ENCODE measurements at places on chromosomes 1 and 21.

- no peak for DNase-seq
Measured at GRCh38 chr1:165717918-165718515, 19.7 kb upstream of the ALDH9A1 start.

DNA sequence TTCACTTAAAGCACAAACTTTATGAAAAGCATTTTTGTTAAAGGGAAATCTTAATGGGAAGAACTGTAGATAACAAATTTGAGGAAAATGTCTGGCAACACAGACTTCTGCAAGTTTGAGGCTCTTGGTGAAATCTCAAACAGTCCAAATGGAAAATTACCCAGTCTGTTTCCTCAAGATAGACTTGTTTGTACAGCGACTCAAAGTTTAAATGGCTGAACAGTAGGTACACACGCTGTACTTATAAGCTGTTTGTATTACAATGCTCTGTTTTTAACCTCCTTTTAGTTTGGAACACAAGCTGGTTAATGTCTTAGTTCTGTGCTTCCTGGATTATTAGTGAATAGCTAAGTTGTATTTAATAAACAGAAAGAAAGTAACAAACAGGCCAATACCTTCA lies 217.1 kb downstream of the NFIA start:
- no peak for DNase-seq

DNA sequence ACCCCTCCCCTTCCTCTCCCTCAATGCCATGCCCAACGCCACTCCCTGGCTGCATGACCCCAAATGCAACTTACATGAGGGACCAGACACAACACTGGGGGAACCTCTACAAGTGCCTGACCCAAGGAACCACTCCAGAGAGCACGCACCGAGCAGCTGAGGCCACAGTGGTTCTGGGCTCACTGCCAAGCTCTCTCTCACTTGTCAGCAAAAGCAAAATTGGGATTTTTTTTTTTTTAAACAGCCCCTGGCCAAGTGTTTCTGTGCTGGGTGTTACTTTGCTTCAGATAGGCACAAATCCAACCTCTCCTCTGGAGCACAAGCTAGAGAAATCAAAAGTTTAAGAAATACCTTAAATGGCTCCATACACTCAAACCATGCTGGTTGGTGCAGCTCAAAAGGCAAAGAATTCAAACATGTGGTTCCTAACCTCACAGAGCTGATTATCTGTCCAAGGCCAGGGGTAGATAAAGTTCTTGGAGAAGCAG lies 363.0 kb downstream of the SETD4 start:
- no peak for DNase-seq

- DNase-seq, result no peak
Measured at GRCh38 chr1:244548558-244549115, 87.6 kb downstream of the CATSPERE start.

DNA sequence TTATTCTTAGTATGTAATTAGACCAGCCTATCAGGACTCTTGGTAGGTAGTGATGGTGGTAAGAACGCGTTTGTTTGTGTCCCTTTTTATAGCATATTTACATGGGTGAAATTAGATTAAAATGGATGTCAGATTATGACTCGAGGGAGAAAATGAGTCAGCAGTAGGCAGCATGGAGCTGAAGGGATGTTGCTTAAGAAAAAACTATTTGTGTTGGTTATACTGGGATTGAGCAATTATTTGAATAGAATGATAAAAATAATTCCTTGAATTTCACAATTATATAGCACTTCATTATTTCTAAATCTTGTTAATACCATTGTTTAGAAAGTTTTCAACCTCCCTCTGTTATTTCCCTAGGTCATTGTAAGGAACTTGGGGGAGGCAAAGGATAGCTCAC lies 348.8 kb downstream of the RYR2 start:
- DNase-seq, result no peak

DNA sequence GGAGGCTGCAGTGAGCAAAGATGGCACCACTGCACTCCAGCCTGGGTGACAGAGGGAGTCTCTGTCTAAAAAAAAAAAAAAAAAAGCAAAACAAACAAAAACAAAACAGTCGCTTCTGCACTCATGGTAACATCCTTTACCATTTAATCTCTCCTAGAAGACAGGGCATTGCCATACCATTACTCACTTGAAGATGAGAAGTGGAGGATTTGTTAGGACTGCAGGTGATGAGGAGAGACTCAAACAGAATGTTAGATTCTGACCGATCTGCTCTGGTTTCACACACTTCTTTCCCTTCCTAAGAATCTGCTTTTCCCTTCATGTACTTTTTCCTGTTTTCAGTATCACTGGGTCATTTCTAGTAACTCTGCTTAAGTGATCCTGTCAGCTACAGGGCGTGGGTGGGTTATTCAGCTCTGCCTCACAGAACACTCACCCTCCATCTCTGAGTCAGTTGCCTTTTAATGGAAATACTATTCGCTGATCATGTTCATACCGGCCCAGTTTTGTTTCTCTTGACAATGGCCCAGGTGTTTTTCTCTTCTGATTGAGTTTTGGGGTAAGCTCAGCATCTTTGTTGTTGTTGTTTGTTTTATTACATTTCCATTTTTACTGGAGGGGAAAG lies 148.0 kb upstream of the ERG start:
- no peak for DNase-seq

DNA sequence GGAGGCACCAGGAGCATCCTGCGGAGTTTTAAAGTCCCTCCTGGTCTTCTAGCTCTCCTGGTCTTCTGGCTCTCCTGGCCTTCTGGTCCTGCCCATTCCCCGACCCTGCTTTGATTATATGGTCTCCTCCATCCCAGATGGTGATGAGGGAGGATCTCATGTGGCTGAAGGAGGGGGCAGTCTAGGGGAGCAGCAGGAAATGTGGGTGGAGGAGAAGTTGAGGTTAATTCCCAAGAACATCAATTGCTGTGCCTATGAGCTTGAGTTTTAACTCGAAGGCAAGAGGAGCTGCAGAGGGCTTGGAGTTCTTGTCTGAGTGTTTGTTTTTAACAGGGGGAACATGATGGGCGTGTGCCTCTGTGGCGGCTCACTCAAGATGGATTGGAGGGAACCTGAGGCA lies 408.8 kb downstream of the MATN1 start:
- DNase-seq, result no peak

DNA sequence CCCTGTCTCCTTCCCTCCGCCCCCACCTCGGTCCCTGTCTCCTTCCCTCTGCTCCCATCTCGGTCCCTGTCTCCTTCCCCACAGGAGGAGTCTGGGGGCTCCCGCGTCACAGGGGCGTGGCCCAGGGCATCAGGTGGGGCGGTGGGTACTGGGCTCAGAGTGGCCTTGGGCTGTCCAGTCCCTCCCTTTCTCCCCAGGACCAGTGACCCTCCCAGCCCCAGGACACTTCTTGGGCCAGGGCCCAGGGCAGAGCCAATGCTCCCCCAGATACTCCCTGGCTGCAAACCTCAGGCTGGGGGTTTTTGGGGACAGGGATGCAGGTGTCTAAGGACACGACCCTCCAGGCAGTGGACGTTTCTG lies 6.8 kb upstream of the RNF223 start:
- no peak for DNase-seq

GRCh38 chr1:87150143-87150542 lies 178.5 kb upstream of the LMO4 start:
- DNase-seq, result no peak

DNA sequence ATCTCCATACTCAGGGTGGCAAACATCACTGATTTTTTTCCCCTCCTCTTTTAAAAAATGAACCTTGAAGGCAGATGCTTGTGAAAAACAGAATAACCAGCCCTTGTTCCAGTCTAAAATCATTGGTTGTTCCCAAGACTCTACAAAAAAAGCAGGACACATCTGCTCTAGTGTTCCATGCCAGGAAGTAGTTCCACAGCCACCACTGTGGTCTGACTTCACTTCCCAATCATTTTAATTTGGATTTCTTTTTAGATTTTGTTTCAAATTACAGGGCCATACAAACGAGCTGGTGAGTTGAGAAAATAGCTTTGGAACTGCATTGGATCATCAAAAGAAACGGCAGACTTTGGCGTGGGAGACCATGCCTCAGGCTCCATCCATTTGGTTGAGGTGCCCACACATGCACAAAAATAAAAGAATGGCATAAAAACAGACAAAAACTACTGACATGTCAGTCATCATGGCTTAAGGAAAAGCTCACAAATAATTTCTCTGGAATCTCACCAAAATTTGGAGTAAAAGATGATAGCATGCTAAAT lies 210.0 kb downstream of the GABPA start:
- peak; percentile 33 for DNase-seq

- DNase-seq, result no peak
Measured at GRCh38 chr1:209751627-209752231, 4.1 kb upstream of the TRAF3IP3 start.

DNA sequence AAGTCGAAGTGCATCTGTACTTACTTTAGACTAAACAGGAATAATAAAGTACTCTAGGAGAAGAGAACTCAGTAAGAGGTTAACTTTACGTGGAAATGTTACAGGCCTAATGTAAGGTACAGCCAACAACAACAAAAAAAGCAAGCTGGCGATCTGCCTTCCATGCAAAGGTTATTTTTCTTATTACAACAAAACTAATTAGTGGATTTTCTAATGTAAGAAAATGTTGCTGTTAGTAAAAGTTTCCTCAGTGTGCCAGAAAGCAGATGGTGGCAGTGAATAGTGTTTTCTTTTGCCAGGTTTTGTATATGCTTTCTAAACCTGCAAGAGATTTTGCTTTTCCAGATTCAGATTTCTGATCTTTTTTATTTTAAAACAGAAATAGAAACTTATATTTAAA lies 179.2 kb downstream of the NFIA start:
- DNase-seq, result no peak

- no peak for DNase-seq
Measured at GRCh38 chr1:111101854-111102642, 37.8 kb downstream of the DRAM2 start.

DNA sequence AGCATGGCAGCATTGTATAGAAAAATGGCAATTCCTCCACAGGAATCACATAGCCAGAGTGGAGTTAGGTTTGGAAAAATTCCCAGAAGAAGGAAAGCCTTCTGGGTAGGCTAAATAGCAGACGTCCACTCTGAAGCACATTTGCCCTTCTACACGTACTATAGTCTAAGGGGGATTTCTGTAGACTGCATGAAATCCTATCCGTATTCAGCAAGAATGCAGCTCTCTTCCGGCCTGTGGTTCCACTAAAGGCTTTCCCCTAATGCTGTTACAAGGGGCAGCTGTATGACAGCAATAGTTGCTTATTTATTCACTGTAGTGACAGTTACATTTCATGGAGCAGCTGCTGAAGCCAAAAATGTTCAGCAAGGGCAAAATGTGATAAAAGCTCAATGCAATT lies 263.6 kb downstream of the RWDD3 start:
- no peak for DNase-seq

DNA sequence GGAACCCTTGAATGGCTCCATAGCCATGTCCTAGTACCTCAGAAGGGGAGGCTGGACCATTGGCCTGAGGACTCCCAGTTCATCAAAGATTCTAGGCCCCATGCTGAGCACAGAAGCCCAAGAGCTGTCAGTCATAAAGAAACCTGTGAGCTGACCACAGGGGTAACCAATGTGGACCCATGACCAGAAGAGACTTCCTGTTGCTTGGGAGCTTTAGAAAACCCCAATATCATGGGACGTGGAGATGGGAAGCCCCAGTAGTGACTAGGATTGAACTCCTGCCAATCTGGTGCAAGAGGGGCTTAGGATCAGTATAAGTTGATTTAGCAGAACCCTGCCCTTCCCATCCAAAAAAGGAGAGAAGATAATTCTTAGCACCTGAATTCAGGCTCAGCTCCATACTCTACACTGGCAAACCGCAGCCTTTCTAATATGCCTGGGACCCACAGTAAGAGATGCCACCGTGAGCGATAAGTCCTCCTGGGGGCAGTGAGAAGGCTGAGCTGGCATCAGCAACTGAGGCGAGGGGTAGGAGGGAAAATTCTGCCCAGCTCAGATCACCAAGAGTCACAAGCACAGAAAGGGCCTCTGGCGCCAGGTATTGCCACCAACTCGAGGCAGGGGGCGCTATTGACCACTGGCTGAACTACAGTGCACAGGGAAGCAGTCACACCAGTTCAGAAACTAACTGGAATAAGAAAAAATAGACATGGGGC lies 108.9 kb downstream of the CAPN8 start:
- DNase-seq, result no peak

DNA sequence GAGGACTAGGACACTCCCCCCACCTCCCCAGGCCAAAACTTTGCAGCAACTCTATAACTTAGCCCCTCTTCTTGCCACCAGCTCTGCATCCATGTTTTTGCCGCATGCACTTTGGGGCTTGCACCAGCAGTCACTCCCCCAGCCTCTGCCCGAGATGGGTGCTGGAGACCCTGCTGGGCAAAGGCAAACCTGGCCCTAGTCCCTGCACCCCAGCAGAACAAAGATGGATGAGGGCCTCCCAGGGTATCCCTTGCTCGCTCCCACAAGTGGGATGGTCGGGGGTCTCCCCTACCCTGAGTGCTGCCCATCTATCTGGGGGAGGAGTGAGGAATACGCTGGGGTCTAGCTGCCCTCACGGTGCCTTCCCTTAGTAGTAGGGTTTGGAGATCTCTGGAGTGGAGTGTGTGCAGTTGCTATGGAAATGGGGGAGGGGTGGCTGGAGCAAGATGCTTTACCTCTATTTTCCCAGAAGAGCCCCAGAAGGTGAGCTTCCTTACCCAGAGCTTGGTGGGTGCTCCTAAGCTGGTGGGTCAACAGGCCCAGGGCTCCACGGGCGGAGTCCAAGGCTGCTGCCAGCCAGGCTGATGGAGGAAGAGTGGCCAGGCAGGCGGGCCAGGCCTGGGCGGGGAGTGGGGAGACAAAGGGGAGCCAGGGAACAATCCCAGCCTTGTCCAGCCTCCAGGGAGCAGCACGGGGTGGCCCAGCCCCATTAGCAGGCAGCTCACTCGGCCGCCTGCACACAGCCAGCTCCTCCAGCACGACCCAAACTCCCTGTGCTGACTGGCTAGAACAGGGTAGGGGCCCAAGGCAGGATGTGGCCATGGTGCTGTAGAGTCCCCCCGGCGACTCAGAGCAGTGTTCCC lies at the start of gene PAQR6:
PAQR6 (minus strand) TSS at position 597 of the 863 bp plus-strand sequence. CDS start 1,325 bp downstream, outside the sequence.
- no peak for DNase-seq

DNA sequence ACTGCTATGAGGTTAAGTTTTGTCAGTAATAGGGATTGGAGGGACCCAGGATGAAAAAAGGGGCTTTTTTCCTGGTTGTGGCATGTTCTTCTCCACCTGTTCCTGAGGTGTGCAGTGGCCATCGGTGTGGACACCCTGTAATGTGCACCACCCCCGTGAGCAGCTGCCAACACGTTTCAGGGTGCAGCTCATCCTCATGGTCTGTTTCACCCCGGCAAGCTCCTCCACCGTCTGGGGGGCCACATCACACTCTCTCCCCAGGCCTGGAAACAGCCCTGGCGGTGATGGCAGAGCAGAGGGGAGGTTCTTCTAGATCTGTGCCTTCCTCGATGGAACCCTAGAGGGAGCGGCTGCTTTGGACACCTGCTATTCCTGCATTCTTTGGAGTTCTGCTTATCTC lies 435.4 kb downstream of the MATN1 start:
- DNase-seq, result no peak

DNA sequence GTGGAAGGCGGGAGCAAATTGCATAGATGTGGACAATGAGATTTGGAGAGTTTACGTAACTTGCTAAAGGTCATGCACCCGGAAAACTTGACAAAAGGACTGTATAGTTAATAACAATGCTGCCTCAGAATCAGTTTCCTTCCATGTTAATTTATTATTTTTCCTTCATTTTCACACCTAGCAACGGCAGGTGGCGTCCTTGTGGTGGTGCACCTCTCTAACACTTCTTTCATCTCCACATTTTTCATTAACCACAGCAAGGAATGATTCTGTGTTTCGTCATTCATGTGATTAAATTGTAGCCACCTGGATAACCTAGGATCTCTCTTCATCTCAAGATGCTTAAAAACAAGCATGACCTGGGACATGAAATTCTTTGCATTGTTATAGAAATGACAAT lies 2133.0 kb downstream of the NCAM2 start:
- no peak for DNase-seq

- DNase-seq, result no peak
Measured at GRCh38 chr1:213972141-213972540, 15.6 kb upstream of the PROX1 start.

GRCh38 chr1:21932127-21932526 lies 5.0 kb downstream of the HSPG2 start:
- no peak for DNase-seq
